ENCODE measurements at places on chromosomes 2 and 18.

DNA sequence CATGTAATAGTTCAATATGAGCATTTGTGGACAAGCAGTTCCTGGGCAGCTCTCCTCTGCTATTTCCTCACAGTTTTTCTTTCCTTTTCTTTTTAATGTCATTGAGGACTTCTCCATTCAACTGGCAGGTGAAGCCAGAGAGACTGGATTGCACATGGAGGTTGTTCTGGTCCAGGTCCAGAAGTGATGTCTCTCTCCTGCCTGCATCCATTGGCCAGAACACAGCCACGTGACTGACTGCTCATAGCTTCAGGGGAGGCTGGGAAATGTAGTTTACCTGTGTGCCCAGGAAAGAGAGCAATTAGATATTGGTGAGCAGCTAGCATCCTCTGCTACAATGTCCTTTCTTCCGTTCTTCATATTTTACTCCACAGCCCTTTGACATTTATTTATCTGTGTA is 20.2 kb upstream of the ADAM23 start:
- H3K27me3 ChIP-seq: no peaks in the 10 kb centered on the region
- no peak overlapping the region for H3K27ac ChIP-seq
- H3K36me3 ChIP-seq: no peaks in the 10 kb centered on the region
- H3K4me3 ChIP-seq: no peak overlapping the region
- peak; percentile 64 for DNase-seq
- H3K4me1 ChIP-seq: peaks cover 7% of the 10 kb centered on the region

DNA sequence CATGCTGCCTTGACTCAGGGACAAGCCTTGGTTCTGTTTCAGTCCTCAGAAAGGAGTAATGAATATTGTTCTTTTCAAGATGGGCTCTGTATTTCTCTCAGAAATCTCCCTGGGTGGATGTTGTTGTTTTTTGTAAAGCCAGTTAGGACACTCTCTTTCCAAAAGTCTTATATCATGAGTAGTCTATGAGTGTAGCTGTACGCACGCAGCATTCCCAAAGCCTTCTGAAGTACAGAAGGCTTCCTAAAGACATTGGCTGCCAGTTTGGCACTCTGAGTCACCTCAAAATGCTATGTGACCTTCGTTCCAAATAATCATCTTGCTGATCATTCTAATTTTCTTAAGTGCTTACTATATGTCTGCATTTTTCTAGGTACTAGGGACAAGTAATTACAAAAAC is 16.7 kb upstream of the GTF2A1L start:
- DNase-seq: no peak
- no peaks in the 10 kb centered on the region for H3K4me1 ChIP-seq
- H3K27me3 ChIP-seq: no peaks in the 10 kb centered on the region
- no peak overlapping the region for H3K27ac ChIP-seq
- H3K36me3 ChIP-seq: no peaks in the 10 kb centered on the region

DNA sequence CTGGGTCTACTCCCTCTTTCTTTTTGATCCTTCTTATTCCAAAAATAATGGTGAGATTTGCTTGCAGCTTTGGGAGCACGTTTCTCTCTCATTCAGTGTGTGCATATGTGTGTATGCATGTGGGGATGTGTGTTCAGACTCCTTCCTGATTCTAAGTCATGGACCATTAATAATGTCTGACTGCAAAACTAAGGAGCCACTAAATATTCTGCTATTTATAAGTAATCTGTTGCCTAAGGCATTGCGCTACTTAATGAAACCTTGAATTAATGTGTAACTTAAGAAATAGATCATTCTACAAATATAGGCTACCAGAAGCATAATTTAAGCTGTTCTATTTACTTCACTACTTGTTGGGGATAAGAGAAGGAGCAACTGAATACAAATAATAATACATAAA is 182.1 kb downstream of the TFCP2L1 start:
- H3K27me3 ChIP-seq: no peaks in the 10 kb centered on the region
- H3K4me3 ChIP-seq: no peak overlapping the region
- no peaks in the 10 kb centered on the region for H3K4me1 ChIP-seq
- no peaks in the 10 kb centered on the region for H3K36me3 ChIP-seq
- no peak overlapping the region for H3K27ac ChIP-seq
- no peak for DNase-seq

DNA sequence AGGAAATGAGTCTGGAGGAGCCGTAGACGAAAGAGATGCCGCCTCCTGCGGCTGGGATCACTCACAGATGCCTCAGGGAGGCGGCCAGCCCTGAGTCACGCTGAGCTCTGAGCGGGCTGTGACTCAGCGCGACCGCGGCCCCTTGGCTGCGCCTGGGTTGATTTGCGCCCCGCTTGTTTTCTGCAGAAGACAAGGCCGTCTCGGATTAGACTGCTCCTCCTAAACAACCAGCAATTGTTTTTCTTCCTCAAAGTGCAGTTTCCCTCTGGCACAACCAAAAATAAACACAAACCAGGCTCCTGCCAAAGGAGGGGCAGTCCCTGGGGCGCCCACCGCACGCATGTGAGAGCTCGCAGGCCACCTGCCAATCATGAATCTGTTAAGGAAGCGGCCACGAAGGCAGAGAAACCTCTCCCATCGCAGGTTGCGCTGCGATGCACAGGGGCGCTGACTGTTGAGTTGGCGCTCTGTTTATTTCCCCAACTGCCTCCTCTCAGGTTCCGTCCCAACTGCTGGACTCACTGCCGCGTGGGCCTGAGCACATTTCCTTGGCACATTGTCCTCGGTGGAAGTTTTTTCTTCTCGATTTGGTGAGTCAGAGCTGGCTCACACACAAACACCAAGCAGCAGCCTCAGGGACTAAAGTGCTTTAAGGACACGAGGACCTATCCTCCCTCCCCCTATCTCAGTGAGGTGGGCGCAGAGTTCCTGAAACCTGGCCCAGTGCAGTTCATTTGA is 85.2 kb upstream of the NDUFV2 start:
- H3K4me1 ChIP-seq: peaks cover 16% of the 10 kb centered on the region
- peak overlapping the region; percentile 35 for H3K4me3 ChIP-seq
- peak; percentile 68 for DNase-seq
- H3K27me3 ChIP-seq: no peaks in the 10 kb centered on the region

- H3K4me1 ChIP-seq: no peaks in the 10 kb centered on the region
- H3K27ac ChIP-seq: no peak overlapping the region
- no peak overlapping the region for H3K4me3 ChIP-seq
- H3K27me3 ChIP-seq: no peaks in the 10 kb centered on the region
Measured at GRCh38 chr2:217568289-217568971, 434.4 kb downstream of the TNS1 start.

GRCh38 chr2:108320326-108320922 is 31.7 kb downstream of the SULT1C2 start:
- H3K4me1 ChIP-seq: no peaks in the 10 kb centered on the region
- H3K36me3 ChIP-seq: no peaks in the 10 kb centered on the region
- no peak overlapping the region for H3K27ac ChIP-seq

GRCh38 chr18:68263481-68263880 is 451.4 kb downstream of the TMX3 start:
- H3K36me3 ChIP-seq: no peaks in the 10 kb centered on the region
- H3K4me1 ChIP-seq: no peaks in the 10 kb centered on the region
- no peak for DNase-seq
- no peak overlapping the region for H3K27ac ChIP-seq
- no peaks in the 10 kb centered on the region for H3K27me3 ChIP-seq

GRCh38 chr2:172496160-172496608 is 59.7 kb upstream of the PDK1 start:
- no peak overlapping the region for H3K27ac ChIP-seq
- no peaks in the 10 kb centered on the region for H3K4me1 ChIP-seq
- H3K36me3 ChIP-seq: no peaks in the 10 kb centered on the region
- H3K27me3 ChIP-seq: no peaks in the 10 kb centered on the region
- no peak overlapping the region for H3K4me3 ChIP-seq

GRCh38 chr2:79929624-79930023 is 374.9 kb downstream of the LRRTM1 start:
- no peak for DNase-seq
- H3K27me3 ChIP-seq: no peaks in the 10 kb centered on the region
- no peak overlapping the region for H3K4me3 ChIP-seq
- H3K36me3 ChIP-seq: no peaks in the 10 kb centered on the region

DNA sequence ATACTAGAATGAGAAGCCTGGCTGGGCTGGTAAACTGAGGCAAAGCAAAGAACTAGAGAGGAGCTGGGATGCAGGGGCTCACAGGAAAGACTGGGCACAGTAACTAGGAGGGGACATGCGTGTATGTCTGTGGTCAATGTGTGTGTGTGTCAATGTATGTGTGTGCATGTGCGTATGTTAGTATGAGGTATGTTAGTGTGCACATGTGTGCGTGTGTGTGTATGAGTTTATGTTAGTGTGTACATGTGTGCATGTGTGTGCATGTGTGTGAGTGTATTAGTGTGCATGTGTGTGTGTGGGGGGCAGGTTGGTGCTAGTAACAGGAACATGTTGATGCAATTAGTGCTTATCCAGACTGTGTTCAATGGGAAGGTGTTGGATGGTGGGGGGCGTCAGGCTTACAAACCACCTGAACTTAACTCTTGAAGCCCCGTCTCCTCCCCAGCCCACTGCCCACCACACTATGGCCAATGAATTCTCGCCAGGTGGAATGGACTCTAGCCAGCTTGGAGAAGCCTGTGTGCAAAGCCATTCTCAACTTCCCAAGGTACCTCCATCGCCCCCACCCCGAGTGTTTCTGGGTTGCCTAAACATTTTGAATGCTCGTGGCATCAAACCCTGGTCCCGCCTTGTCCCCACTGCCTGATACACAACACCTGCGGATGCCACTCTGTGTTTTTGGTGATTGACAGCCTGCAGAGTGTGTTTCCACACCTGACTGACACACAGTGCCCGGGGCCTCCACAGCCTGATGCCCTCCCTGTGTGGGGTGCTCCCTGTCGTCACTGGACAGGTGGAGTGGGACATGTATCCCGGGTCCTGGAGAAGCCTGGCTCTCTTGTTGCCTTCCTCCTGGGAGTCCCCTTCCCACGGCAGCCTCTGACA is 90.1 kb upstream of the ASB18 start:
- no peak overlapping the region for H3K4me3 ChIP-seq
- no peaks in the 10 kb centered on the region for H3K36me3 ChIP-seq
- no peaks in the 10 kb centered on the region for H3K27me3 ChIP-seq
- no peak for DNase-seq
